ENCODE measurements at places on chromosomes 5 and 9.
A peak's percentile ranks its signal among the peaks of the same experiment; 100 is the strongest.

GRCh38 chr9:3972687-3973086, 327.2 kb downstream of the GLIS3 start:
- DNase-seq = no peak

- no peak for DNase-seq
Measured at GRCh38 chr9:4066120-4066519, 233.7 kb downstream of the GLIS3 start.

- DNase-seq = no peak
Measured at GRCh38 chr9:120710110-120710981, 3.9 kb downstream of the MEGF9 start.

DNA sequence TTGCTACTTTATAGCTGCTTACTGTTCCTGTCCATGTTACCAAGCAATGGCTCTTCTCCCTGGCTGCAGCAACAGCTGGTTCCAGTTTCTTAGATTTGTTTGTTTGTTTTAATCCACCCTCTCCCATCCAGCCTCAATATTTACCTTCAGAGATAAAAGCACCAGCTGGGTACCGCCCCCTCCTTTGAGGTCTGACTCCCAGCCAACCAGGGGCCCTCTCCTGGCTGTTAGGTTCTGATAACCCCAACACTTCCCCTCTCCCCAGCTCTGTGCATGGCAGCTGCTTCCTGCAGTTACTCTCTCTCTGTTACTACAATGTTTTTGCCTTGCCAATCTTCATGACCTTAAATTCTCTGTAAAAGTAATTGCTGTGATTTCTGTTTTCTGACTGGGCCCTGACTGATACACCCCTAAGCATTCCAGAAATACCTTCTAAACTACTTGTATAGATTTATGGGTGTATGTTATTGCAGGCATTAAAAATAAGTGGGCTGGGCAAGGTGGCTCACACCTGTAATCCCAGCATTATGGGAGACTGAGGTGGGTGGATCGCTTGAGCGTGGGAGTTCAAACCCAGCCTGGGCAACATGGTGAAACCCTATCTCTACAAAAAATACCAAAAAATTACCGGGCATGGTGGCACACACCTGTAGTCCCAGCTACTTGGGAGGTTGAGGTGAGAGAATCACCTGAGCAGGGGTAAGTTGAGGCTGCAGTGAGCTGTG, 2.6 kb upstream of the GCNT1 start:
- DNase-seq = peak; percentile 68

DNA sequence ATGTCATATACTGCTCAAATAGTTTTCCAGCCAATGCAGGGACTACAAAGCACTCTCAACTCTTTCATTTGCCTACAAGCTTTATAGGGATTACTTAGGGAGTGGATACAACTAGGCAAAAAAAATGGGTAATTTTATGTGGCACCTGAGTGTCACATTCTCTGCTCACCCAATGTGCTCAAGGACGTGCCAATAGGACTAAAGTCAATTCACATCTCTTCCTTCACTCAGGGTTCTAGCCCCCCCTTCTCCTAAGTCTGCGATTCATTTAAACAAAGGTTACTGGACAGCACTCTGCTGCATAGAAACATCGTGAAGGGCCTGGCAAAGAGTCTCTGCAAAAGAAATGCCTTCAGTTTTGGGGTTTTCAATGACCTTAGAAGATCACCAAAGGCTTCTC, 142.3 kb downstream of the TSSK1B start:
- DNase-seq = no peak

DNA sequence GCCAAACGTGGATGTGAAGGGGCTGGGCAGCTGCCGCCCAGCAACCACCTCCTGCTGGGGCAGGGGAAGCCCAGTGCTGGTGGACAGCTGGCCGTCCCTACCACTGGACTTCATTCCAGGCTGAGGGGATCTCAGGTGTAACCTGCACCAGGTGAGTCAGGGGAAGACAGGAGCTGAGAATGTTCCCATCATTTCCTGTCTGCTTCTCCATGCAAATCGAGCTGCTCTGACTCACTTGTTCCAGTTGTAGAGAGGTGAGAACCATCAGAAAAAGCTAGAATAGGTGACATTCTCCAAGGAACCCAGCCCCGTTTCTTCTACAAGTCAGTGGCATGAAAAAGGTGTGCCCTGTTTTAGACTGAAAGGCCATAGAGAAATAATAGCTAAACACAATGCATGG, 21.8 kb upstream of the BARX1 start:
- no peak for DNase-seq

DNA sequence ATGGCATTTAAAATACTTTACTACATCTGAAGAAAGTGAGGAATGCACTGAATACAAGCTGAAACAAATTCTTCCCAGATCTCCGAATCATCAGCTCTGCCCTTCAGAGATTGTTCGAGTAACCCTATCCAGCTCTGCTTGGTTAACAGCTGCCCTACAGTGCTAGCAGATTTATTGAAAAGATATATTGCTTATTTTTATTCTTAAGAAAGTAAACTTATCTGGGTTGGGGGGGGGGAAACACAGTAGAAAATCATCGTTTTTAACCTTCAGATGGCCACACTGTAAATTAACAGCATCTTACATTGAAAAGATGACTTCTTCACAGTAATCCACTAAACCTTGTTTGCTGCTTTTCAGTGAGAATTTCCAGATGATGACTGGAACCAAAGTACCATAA, 210.8 kb downstream of the NFIB start:
- no peak for DNase-seq

DNA sequence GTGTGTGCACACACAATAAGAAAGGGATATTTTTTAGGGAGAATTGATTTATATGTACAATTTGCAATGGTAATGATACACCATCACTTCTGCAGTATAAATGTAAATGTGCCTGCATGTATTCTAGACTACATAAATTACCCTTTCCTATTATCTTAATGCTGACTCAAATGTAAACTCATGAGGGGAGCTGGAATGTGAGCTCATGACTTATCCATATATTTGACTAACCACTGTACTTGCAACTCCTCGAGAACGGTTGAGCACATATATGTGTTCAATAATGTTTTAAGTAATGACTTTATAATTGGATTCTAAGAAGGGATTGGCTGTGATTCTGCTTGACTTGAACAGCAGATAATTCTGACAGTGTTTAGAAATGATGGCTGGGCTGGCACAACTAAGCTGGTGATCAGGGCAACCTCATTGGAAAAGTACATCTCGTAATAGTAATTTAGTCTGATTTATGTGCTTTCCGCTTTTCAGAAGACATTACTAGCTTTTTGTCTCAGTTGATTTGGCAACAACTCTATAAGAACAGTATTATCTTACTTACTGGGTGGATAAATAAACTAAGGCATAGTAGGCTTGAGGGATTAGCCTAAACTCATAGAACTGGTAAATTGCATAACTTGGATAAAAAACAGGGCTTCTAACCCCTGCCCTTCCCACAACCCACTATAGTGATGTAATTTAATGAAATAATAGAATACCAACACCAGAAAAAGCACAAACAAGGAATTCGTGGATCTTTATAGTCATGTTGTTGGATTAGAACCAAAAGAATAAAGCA, 130.2 kb upstream of the SPEF2 start:
- no peak for DNase-seq

DNA sequence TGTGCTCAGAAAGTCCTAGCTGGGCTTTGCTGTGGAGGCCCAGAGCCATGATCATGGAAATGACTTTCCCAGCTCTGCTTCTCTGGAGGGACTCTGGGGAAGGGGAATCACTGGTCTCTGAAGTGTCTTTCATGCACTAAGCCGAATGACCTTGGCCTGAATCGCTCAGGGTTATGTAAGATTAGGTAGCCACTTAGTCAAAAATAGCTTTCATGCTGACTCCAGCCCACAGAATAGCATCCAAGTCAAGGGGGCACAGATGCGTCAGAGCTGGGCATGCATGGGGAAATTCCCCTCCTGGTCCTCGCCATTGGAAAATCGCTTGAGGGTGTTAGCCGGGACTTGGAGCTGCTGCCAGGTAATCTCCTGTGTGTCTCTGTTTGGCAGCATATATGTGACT, 36.1 kb upstream of the PPARGC1B start:
- DNase-seq = peak; percentile 52

DNA sequence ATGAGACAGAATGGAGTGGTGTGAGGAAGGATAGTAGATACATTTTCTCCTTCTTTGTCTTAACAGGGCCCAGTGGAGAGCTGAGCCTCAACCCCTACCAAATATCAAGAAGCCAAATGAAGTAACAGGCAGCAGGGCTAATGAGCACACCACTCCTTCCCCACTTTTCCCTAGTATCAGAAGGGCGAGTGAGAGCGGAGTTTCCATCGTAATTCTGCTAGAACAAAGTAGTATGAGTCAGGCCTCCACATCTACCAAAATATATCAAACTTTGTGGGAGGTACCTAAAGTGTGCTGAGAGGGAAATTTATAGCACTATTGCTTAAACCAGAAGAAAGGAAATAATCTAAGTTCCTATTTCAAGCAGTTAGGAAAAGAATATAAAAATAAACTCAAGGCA, 769.0 kb upstream of the RGMB start:
- no peak for DNase-seq

DNA sequence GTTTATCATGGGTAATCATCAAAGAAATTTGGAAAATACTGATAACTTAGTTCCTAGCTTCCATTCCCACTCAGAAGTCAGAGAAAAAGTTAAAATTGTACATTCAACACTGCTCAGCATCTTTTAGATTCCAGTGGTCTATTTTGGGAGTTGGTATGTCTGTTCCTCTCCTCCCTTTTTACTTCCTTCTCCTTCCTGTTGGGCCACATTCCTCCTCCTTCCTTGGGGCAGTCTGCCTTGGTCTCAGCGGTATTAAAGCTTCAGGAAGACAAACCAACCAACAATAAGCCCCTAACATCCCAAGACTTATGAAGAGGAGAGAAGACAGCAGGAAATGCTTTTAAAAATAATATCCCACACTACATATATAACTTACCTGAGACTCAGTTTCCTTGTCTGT, 49.9 kb upstream of the SSBP2 start:
- no peak for DNase-seq

GRCh38 chr9:87076825-87077224, 129.5 kb upstream of the GAS1 start:
- DNase-seq = no peak

DNA sequence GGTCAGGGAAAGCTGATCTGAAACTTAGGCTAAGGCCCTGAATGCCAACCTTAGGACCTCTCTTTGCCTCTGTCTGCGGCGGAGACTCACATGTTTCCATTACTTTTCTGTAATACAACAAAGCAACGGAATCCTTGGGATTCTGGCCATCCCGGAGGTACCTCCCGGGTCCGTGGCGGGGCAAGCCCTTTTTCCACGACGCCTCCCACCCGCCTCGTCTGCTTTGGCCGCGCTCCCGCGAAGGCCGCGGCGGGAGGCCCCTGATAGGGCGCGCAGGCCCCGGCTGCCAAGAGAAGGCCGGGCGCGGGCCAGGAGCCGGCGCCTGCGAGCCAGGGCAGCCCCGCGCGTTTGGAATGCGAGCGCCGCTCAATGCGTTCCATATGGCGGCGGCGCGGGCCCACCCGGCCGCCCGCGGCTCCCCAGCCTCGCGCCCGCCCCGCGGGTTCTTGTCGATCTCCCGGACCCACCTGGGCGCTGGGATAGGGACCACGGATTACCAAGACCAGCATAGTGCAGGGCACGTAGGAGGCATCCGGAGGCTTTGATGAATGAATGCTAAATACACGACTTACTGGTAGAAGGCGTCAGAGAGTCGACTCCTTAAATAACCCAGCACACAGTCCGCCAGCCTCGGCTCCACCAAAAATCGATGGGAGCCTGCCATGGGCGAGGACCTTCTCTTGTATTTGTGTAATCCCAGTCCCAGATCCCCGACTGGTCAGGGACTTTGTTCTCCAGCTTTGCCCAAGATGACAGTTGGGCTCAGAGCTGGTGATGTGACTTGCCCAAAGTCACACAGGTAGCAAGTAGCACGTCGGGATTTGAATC, 17.5 kb upstream of the PHF19 start:
- peak; percentile 92 for DNase-seq

- DNase-seq = no peak
Measured at GRCh38 chr5:112656451-112656850, 81.2 kb upstream of the APC start.

DNA sequence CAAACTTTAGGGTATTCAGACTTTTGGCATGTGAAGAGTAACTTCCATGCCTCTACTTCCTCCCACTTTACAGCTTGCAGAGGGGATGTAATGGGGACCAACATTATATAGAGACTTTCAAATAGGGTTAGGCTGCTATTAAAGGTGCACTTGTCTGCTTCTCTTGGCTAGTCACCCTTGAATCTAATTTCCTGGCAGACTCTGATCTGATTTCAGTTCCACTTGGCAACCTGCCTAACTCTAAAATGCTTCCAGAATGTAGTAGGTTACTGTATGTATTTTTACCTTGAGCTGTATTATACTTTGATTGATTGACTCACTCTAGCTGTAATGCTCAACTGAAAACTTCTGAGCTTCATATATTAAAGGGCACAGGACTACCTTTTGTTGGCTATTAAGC, 693.4 kb downstream of the KCTD16 start:
- no peak for DNase-seq

GRCh38 chr9:92033307-92033706, 81.9 kb downstream of the SPTLC1 start:
- no peak for DNase-seq

GRCh38 chr5:163789870-163790269, 284.5 kb downstream of the MAT2B start:
- DNase-seq = no peak

GRCh38 chr5:107325866-107326265, 344.9 kb downstream of the EFNA5 start:
- no peak for DNase-seq

DNA sequence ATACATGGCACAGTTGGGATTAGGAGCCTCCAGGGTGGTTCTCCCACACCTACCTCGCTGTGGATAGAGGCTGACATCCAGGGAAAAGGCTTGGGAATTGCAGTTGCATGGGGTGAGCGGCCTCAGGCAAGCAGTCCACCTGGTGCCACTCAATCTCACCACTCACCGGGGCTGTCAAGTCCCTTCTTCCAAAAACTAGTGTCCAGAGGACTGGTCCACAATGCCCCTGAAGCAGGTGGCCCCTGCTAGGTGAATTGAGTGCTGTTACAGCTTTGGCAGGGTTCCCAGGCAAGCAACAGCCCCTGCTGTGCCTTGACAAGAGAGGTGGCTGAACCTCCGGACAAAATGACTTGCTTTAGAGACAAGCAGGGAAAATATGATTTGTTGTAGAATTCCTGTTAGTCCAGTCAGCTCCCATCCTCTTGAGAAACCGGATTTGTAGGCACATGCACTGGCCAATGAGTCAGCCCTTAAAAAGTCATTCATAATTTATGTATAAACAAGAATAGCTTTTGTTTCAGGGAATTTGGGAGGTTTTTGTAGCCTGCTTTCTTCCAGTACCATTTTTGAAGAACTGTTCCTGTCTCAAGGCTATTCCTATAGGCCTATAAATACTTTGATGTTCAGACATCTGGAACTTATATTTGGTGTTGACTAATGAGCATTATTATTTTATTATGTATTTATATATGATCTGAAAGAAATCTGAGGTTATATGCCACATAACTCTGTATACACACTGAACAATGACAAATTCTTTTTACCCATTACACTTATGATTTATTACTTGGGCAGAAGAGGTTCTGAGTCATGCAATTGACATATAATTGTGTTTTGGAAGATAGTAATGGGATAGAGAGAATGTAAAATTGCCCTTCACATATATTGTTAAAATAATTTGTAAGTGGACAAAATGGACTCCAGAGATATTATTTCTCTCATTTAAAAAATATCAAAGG, 411.1 kb downstream of the ACTL7B start:
- DNase-seq = no peak

GRCh38 chr5:124645396-124645795, 101.0 kb downstream of the ZNF608 start:
- no peak for DNase-seq
